ENCODE measurements at places on chromosomes 16 and 17.

GRCh38 chr16:11073407-11073999 lies 129.1 kb downstream of the CLEC16A start:
- H3K27ac ChIP-seq, result no peak overlapping the region
- H3K27me3 ChIP-seq, result no peaks in the 10 kb centered on the region
- 0 out of 2 replicates have a peak, but pooled peaks cover 5% of the 10 kb centered on the region for H3K36me3 ChIP-seq
- H3K4me1 ChIP-seq, result peaks cover 12% of the 10 kb centered on the region
- no peak for DNase-seq
- no peak overlapping the region for H3K4me3 ChIP-seq

- no peak overlapping the region for H3K27ac ChIP-seq
- H3K4me3 ChIP-seq, result no peak overlapping the region
- H3K36me3 ChIP-seq, result no peaks in the 10 kb centered on the region
- no peaks in the 10 kb centered on the region for H3K4me1 ChIP-seq
Measured at GRCh38 chr16:76529120-76529519, 251.9 kb downstream of the CNTNAP4 start.

DNA sequence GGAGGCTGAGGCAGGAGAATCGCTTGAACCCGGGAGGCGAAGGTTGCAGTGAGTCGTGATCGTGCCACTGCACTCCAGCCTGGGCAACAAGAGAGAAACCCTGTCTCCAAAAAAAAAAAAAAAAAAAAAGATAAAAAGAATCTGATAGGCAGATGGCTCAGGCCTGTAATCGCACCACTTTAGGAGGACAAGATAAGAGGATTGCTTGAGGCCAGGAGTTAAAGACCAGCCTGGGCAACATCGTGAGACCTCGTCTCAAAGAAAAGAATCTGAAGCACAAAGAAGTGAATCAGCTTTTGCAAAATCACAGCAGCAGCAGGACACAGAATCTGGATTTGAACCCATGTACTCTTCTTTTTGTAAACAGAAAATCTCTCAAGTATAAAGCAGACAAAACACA lies 7.6 kb downstream of the NOB1 start:
- H3K4me1 ChIP-seq, result no peaks in the 10 kb centered on the region
- DNase-seq, result no peak
- H3K4me3 ChIP-seq, result no peak overlapping the region
- no peak overlapping the region for H3K27ac ChIP-seq

DNA sequence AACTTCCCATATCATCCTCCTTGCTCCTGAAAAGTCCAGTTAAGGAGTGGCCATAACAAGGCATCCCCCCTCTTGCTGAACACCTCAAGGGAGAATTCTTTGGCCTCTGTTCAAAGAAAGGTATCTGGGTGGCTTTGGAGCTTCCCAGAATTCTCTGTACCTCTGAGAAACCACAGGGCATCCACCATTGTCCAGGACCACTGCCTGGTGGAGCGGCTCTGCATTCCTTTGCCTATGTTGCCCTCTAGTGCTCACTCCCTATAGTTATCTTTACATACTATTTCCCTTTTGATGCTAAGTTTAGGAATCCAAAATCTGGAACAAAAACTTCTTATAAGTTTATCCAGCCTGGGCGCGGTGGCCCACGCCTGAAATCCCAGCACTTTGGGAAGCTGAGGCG lies 30.3 kb downstream of the CHD9NB start:
- no peaks in the 10 kb centered on the region for H3K27me3 ChIP-seq
- H3K27ac ChIP-seq, result no peak overlapping the region
- DNase-seq, result peak; percentile 49
- H3K36me3 ChIP-seq, result no peaks in the 10 kb centered on the region
